T1000 (cell line): ENCODE measurements at places on chromosomes 7 and 10.

DNA sequence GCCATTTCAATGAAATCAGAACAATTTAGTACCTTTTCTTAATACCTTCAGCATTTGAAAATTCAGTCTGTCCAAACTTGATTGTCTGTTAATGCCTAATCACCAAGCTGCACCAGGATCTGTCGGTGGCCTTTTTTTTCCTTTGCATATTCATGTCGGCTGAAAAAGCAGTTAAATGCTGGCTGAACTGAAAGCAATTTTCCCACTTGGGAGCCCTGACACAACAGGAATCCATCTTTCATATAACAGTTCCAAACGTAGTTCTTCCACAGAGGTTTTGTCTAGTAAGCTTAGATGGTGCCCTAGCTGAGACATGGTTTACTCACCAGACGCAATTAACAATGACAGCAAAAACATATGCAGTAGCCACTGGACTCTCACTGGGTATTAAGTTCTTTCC is 83.6 kb upstream of the CHCHD3 start:
- no peak for DNase-seq

GRCh38 chr7:26658389-26659084 is 205.9 kb downstream of the SKAP2 start:
- no peak for DNase-seq

- DNase-seq, result no peak
Observed at GRCh38 chr10:31939797-31940708, 11.4 kb upstream of the ARHGAP12 start.

DNA sequence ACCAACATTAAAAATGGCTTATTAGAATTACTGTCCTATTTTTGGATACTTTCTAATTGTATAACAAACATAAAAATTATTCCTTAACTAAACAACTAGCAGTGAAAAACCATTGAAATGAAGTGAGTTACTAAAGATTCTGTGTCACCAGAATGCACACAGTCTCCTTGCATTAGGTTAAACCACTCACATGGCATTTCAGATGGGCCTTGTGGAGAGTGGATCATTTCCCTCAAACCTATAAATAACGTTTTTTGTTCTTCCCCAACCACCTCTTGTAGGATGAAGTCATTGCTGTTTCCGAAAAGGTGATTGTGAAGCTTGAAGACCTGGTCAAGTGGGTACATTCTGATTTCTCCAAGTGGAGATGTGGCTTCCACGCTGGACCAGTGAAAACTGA is 38.4 kb downstream of the ARID5B start:
- no peak for DNase-seq

DNA sequence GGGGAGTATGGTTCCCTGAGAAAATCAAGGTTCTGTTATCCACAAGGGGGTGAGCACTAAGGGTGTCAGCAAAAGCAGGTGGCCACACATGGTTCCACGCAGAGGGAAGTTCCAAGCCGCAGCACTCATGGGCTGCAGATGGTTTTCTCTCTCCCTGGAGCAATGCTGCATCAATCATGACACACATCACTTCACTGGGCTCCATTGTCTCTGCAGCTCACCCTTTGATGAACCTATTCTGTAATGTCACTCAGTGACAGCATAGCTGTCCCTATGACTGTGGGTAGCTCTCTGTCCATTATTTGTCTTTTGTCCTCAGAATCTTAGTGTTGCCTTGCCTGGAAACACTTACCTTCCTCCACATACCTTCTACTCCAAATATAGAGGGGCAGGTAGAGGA is 34.8 kb downstream of the LRRC18 start:
- DNase-seq, result no peak

- DNase-seq, result peak; percentile 48
Observed at GRCh38 chr10:122374859-122375678, 561 bp downstream of the PLEKHA1 start.

GRCh38 chr7:957418-958220 is 3.1 kb upstream of the ADAP1 start:
- DNase-seq, result no peak

DNA sequence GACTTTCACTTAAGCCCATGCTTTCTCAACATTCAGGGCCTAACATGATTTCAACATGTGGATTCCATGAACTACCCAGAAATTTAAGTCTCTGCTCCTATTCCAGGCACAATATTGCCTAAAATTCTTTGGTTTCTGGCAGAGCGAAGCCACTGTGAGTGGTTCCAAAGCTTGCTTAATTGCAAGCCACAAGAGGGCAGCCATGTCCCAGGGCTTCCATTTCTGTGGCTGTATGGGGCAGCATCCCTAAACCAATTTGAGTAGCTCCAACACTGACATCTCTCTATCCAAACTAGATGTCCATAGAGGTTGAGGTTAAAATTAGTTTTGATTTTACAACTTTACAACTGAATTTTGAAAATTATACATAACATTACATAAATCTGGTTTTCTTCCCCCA is 56.3 kb upstream of the MDFIC start:
- no peak for DNase-seq

DNA sequence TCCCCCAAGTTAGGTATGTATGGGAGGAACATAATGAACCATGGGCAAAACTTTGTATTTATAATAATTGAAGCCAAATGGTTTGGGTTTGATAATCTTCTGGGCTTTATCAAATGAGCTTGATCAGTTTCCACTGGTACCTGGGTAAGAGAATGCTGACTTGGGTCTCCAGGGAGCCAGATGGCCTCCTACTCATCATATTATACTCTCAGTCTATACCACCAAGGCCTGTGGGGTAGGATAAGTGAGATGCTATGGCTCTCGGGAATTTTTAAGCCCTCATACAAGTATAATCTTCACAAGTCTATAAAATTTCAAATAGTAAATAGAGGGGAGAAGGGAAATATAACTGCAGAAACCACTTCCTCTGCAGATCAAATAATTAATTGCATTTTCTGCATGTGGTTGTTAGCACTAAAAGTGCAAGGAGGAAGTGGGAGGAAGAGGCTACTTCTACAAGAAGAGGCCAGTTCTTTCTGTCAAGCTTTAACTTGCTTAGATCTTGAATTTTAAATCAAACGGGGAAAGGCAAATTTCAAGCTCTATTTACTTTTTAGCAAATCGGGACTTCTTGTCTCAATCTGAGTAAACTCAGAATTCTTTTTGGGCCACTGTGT is 349.0 kb downstream of the SORCS1 start:
- DNase-seq, result no peak

DNA sequence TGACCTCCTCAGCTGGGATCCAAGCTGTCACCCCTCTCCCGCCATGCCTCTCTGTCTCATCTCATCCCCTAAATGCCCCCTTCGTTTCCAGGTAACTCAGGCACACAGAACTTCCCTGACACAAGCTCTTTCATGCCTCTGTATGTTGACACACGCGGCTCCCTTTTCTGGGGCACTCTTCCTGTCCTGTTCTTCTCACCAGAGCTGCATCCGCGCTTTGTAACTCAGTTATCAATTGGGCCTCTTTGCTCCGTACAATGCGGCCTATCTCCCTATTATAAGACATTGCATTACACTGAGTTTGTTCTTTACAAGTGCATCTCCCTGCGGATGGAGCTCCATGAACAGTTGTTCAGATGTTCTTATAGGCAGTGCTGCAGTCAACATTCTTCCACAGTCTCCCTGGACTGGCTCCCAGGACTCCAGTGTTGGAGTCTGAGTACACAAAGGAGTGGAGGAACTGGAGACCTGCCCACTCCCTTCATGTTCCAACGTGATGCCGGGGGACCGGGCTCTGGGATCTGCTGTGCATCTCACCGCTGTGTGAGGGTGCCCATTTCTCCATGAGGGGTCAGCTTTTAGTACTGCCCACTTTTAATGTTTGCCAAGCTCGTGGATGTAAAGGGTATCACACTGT is 56.9 kb upstream of the TNS3 start:
- DNase-seq, result no peak

DNA sequence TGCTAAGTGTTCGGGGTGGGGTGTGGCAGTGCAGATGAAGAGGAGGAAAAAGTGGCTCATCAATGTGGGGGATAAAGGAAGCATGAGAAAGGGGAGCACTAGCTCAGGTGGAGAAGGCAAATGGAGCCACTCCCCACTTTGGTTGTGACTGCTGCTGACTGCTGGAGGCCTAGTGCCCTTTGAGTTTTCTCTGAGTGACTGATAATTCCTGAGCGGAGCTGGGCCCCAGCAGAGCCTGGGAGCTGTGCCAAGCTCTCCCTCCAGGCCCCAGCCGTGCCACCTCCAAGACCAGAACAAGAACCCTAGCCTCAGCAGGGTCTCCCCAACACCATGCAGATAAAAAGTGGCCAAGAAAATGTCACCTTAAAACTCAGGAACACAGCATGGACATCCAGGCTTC is 9.7 kb upstream of the RASSF4 start:
- DNase-seq, result no peak

DNA sequence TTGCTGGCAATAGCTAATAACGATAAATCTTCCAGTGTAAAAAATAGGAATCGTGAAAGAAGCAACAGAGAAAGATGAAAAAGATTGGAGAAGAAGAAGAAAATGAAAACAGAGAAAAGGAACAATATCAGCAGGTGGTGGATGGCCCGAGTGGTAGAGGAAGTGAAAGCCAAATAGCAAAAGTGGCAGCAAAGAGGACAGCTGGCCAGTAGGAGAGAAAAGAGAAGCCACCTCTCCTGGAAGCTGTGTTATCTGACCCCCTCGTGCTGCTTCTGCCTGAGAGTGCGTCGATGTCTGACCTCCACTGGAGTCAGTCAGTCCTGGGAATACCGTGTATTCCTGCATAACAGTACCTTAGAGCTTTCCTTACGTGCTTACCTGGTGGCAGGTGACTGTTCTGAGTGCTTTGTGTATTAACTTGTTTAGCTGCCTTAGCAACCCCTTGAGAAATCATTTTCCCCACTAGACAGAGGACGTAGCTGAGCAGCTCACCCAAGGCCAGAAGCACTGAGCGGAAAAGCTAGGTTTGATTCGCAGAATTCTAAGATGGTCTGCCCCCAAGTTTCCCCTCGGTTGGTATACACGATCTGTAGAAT is 88.3 kb downstream of the CHN2 start:
- no peak for DNase-seq

- no peak for DNase-seq
Observed at GRCh38 chr7:64628192-64628591, 37.7 kb upstream of the ZNF107 start.

GRCh38 chr10:79244841-79245504 is 102.3 kb upstream of the PPIF start:
- no peak for DNase-seq

GRCh38 chr10:133260895-133261725 is 15.6 kb downstream of the ADAM8 start:
- peak; percentile 51 for DNase-seq

GRCh38 chr7:23268746-23269145 is 22.2 kb downstream of the GPNMB start:
- no peak for DNase-seq

GRCh38 chr10:69902835-69903535 is 101.3 kb downstream of the COL13A1 start:
- no peak for DNase-seq

- peak; percentile 25 for DNase-seq
Observed at GRCh38 chr7:11831736-11832495, at the start of gene THSD7A. TSS of gene THSD7A (minus strand) at chr7:11832198. CDS start at chr7:11831946, 252 bp downstream.

DNA sequence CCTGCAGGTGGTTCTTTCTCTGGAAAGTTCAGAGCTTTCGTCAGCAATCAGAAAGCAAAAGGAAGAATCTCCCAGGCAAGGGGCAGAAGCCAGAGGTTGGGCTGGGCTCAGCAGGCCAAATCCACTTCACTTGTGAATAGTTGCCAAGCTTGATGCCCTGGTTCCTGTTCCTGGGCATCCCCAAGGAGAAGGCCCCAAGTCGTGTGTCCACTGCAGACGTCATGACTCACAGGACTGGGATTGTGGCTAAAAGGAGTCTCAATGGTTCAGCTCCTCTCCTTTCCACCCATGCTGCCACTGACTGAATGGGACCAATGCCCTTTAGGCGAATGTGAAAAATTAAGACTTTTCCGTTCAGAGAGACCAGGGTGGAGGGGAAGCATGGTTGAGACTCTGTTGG is 38.6 kb upstream of the TRIM8 start:
- DNase-seq, result no peak

GRCh38 chr7:21542891-21543527 is at the start of gene DNAH11:
TSS of gene DNAH11 (plus strand) at chr7:21543039. CDS start at chr7:21543246, 207 bp downstream.
- DNase-seq, result peak; percentile 23

GRCh38 chr7:70408477-70408876 is 723.5 kb upstream of the GALNT17 start:
- no peak for DNase-seq

- no peak for DNase-seq
Observed at GRCh38 chr10:132805599-132805998, 19.7 kb upstream of the NKX6-2 start.

GRCh38 chr10:69957886-69958555 is 94.6 kb upstream of the MACROH2A2 start:
- DNase-seq, result peak; percentile 23

- no peak for DNase-seq
Observed at GRCh38 chr7:128384726-128385125, 23.2 kb upstream of the PRRT4 start.

DNA sequence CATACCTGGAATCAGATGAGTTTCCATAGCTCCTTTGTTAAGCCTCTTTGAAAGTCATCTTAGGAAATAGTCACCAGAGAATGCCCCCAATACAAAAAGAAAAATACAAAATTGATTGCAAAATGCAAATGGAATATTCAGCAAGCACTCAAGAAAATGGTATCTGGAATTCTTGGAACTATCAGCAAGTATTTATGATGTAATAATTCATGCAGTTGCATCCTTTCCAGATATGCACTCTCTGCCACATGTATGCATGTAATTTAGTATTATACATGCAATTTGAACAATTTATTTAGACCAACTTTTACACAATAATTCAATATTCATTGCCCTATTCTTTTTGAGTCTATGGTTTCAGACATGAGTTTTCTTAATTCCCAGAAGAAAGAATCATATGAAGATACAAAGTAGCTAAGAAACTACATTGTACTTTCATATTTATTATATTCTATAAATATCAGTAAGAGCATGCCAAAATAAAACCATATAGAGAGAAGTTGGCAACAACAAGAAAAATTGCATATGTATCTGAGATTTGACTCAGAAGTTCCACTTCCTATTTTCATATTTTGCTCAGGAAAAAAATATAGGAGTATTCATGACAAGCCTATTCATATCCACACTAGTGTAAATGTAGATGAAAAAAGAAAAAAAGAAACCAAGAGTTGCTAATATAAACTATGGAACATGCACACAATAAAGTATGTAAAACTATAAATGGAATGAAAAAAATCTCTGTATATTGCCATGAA is 338.5 kb downstream of the SEMA3D start:
- DNase-seq, result no peak

- no peak for DNase-seq
Observed at GRCh38 chr10:106424981-106425380, 739.5 kb downstream of the SORCS1 start.

GRCh38 chr10:71076473-71077142 is 135.8 kb upstream of the UNC5B start:
- DNase-seq, result no peak
